Stimulated activated CD4-positive, alpha-beta T cell treated with anti-CD3 and anti-CD28 coated beads, Interleukin-1b, Interleukin-23, amount 100 ng/mL, for 1 hour (primary cell): ENCODE measurements at places on chromosomes 1 and 21.

GRCh38 chr1:227803933-227804332 lies 11.5 kb upstream of the PRSS38 start:
- no peak for DNase-seq

DNA sequence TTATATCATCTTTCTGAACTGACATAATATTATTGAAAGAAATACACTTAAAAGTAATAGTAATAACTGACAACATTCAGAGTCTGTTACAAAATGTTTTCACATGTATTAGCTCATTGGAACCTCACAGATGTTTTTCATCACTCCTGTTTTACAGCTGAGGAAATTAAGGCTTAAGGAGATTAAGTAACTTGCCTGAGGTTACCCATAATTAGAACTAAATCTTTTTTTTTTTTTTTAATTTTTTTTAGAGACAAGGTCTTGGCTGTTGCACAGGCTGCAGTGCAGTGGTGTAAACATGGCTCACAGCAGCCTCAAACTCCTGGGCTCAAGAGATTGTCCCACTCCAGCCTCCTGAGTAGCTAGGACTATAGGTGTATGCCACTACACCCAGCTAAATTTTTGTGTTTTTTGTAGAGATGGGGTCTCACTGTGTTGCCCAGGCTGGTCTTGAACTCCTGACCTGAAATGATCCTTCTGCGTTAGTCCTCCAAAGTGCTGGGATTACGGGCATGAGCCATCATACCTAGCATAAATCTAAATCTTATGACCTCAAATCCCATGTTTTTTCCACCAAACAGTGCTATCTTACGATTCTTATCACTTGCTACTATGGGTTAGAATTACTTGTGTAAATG lies 64.7 kb upstream of the MACF1 start:
- no peak for DNase-seq

DNA sequence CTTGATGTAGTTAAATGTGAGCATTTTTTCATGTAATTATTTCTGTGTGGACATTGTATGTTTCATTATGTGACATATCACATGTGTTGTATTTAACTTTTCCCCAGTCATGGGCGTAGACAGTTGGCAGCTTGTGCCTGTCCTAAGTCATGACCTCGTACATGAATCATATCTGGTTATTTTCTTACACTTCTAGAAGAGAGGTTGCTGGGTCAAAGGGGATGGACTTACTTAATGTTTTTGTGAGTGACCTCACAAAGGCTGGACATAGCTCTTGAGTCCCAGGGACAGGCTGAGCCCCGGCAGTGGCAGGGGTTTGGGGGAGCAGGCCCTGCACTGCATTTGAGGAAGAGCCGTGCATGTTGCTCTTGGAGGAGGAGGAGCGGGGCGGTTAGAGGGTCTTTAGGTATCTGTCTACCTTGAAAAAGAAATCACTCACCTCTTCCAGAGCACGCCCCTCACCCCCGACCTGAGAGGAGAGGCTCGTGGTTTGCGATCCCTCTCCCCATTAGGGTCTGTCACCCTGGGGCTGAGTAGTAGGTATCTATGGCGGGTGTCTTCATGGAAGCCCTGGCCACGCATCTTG lies 16.4 kb downstream of the IFNGR2 start:
- no peak for DNase-seq

GRCh38 chr1:225980005-225980836 lies 18.9 kb downstream of the SDE2 start:
- DNase-seq = no peak

- no peak for DNase-seq
Measured at GRCh38 chr1:223702735-223703667, 9.3 kb upstream of the CAPN2 start.
